ENCODE measurements at places on chromosomes 11 and 22.

GRCh38 chr11:127496165-127496564 lies 495.6 kb upstream of the KIRREL3 start:
- no peak for DNase-seq

GRCh38 chr11:72589802-72590761 lies 84.1 kb downstream of the PDE2A start:
- peak; percentile 48 for DNase-seq

- no peak for DNase-seq
Observed at GRCh38 chr11:44221456-44221855, 88.5 kb downstream of the ALX4 start.

DNA sequence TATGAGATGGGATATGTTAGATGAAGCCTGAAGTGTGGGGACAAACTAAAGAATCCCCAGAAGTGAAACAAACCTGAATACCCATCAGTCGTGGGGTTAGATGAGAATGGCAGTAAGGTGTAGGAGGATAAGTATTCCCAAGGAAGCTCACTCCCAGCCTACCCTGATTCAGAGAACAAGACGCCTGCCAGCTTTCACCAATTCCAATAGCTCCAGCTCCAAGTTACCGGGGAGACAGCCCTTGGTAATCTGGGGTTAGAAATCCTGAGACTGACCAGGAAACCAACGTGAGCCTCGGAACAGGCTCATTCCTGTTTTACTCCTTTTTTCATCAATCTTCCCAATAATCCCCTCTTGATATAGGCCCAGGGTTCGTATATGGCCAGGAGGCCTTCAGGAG lies 46.5 kb downstream of the RPL27A start:
- DNase-seq = no peak

- DNase-seq = no peak
Observed at GRCh38 chr11:100825626-100826025, 138.5 kb downstream of the ARHGAP42 start.

- DNase-seq = peak; percentile 60
Observed at GRCh38 chr22:36065775-36066544, 37.3 kb upstream of the RBFOX2 start.

- no peak for DNase-seq
Observed at GRCh38 chr11:72204886-72205285, 11.7 kb upstream of the FOLR2 start.

DNA sequence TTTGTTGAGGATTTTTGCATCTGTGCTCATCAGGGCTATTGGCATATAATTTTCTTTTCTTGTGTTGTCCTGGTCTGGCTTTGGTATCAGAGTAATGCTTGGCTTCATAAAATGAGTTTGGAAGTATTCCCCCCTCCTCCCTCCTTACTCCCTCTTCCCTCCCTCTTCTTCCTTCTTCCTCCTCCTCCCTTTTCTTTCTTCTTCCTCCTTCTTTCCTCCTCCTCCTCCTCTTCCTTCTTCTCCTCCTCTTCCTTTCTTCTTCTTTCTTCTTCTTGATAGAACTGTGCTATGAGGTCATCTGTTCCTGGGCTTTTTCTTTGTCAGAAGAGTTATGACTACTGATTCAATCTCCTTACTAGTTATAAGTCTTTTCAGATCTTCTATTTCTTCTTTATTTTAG lies 10.1 kb downstream of the BIRC2 start:
- no peak for DNase-seq

- peak; percentile 57 for DNase-seq
Observed at GRCh38 chr22:41524809-41525449, 19.3 kb downstream of the POLR3H start.

DNA sequence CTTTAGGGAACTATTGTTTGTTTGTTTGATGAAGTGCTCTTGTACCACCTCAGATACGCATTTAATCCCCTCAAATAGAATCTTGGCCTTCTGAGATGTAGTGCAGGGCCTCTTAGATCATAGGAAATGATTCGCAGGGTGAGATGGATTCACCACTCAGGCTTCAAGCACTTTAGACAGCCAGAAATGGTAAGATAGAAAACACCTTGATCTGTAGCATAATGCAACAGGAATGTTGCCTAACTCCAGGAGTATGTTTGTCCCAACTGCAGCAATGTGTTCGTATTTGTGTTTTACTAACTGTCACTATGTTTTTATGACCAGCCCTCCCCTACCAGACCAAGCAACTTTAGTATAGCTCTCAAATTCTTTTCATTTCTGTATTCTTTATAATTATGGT lies 761.2 kb downstream of the NELL1 start:
- DNase-seq = no peak

- no peak for DNase-seq
Observed at GRCh38 chr11:22491555-22492225, 133.9 kb downstream of the FANCF start.

DNA sequence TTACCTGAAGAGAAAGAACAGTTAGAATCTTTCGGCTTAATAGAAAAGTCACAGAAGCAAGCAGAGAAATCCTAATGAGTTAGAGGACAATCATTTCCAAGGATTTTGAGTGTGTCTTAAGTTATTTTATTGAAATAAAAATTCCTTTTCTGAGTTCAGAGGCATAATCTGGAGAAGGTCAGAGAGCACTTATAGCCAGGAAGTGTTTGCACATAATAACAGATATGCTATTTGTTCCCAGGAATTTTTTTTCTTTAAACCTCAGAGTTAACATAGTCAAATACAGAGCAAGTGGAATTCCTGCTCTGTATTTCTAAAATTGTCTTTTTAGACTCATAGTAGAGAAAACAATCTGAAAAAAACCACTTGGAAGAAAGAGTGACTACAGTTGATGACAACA lies 74.3 kb downstream of the SNX19 start:
- DNase-seq = no peak

- DNase-seq = no peak
Observed at GRCh38 chr11:85495918-85496317, 131.2 kb downstream of the DLG2 start.

GRCh38 chr11:114449845-114450244 lies 10.6 kb downstream of the REXO2 start:
- no peak for DNase-seq

DNA sequence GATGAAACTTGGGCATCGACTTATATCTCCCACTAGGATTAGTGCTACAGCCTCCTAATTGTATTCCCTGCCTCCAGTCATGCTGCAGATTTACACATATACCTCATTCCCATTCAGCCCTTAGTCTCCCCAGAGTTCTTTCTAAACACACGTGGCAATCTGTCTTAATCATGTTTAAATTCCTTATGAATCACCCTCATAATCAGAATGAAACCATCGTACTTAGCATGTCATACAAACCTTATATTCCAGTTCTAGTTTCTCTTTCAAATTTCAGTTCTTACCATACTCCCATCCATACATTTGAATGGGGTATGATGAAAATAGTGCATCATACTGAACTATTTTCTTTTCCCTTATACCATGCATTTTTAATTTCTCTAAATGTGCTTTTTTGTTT lies 6.0 kb upstream of the OR10A2 start:
- no peak for DNase-seq

- no peak for DNase-seq
Observed at GRCh38 chr11:58165504-58166106, 23.3 kb upstream of the OR9Q2 start.

DNA sequence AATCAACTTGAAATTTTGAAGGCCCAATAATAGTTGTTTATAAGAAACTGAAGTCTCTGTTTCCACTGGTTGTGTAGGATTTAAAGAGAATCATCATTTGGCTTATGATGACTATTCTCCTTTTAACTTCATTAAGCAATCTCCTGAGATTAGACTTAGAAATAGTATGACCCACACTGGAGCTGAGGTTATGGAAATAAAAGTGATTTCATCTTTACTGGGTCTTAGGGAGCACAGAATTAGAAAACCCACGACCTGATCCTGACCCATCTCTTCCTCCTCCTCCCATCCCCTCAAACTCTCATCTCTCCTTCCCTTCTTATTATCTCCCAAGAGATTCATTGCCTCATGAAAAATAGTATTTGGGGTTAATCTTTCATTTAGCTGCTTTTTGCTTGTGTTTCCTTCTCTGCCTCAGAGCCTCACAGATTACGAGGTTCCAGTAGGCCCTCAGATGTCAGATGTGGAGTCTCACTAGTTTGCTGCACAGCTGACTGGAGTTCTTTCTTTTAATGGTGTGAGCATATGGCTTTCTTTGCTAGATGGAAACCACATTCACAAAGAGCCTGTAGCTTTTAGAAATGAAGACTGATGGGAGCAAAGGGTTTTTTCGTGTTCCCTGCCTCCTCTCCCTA lies 85.0 kb downstream of the ALX4 start:
- DNase-seq = no peak

- no peak for DNase-seq
Observed at GRCh38 chr11:74677131-74677530, 54.1 kb downstream of the CHRDL2 start.

DNA sequence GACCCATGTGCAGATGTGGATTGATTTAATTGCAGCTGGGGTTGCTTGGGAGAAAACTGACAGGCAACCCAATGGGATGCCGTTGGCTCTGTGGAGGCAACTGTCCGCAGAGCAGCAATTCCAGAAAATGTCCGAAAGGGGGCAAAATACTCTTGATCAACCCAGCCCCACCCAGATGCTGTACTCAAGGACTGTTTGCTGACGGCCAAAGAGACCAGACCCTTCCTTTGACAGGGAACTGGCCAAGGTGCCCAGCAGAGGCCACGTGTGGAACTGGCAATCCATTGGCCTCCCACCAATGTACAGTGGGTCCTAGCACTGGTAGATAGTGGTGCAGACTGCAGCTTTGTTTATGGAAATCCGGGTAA lies 29.7 kb upstream of the KCNA4 start:
- no peak for DNase-seq

DNA sequence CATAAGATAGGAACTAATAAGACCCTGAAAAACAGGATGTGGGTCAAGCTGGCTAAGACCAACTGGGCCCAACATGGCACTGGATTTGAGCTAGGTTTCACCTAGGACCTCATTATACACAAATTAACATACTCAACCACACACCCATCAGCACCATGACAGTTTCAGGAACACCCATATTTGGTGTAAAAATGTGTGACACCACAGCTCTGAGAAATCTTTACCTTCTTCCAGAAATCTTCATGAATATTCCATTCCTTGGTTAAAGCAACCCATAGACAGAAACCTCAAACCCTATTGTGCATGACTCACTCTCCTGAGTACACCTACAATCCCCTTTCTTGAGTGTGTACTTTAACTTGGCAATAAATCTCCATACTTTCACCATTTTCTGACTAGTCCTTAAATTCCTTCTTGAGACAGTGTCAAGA lies 378.8 kb downstream of the DYNC2H1 start:
- DNase-seq = no peak

DNA sequence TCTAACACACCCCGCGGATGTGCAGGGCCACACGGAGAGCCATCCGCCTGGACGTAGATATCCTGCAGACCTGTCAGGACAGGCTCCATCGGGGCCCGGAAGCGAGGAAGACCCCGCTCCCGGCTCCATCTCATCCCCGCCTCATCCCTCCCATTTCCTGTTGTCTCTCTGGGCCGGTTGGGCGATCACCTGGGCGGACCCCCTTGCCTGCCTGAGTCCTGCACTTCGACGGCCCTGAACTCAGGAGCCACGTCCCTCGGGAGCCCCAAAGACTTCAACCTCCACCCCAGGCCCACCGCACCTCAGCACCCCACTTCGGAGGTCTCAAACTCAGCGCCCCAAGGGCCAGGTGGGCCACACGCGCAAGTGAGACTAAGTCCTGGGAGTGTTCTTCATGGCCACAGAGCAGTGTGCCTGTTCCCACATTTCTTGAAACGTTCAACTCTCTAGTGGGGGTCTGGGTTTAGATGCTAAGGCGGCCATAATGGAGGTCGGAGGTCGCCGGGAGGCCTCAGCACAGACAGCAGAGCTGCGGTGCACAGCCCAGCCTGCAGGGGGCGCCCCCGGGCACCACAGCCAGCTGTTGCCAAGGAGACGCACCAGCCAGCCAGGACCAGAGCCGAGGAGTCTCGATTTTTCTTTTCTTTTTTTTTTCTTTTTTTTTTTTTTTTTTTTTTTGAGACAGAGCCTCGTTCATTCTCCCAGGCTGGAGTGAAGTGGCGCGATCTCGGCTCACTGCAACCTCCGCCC lies 26.0 kb upstream of the FADD start:
- DNase-seq = peak; percentile 56

DNA sequence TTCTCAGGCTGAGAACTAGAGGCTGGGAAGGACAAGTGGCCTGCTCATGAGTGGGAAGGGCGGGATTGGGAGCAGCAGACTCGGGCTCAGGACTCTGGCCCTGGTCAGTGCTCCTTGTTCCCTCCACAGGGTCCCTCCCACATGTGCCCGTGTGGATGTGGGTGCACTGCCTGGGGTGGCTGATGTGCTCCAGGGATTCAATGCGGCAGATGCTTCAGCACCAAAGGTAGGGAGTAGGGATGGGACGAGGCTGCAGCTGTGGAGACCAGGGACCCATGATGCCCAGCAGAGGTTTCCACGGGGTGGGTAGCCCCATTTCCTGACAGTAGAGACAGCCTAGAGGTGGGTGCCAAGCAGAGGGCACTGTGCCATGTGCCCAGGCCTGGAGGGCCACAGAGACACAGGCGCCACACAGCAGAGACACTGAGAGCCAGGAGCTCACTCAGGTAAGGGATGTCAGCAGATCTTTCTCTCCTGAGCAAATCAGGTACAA lies 89.5 kb downstream of the GGTLC2 start:
- no peak for DNase-seq

DNA sequence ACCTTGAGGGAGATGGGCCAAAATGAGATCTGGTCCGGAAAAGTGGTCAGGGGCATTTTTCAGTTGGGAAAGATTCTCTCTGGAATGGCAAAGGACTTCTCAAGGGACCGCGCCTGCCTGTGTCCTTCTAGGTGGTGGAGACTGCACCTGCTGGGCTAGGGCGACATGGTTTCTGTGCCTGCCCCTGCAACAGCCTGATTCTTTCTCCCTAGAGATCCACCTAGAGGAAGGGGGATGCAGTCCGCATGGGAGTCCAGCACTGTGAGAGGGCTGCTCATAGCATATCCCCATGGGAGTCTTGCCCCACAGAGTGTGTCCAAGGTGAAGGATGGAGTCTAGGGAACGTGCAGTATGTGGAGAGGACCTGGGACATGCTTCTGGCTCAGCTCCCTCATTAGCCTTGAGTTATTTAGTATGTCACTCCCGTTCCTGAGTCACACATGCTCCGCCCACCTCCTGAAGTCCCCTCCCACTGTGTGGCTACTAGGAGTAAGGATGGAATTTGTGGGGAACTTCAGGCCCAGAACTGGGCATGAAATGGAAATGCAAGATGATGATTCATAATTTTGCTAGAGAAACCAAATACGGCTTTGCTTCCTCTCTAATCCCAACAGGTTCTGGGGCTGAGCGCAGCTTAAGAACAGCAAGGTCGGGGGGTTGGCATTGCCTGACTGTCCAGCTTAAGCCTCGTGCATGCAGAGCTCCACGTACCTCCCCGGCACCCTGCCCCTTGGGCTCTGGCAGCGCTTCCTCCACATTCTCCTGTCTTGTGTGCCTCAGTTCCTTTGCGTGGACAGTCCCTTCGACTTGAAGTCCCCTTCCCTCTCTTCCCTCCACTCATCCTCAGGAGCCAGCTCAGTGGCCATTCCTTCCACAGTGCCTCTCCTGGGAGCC lies 35.0 kb downstream of the GRIK4 start:
- DNase-seq = no peak

Data from activated naive CD4-positive, alpha-beta T cell treated with Interleukin-2 at 50 U/mL for 16 hours (primary cell).